IMR-90 (cell line): ENCODE measurements at places on chromosomes 5 and 9.
A peak's percentile ranks its signal among the peaks of the same experiment; 100 is the strongest.

DNA sequence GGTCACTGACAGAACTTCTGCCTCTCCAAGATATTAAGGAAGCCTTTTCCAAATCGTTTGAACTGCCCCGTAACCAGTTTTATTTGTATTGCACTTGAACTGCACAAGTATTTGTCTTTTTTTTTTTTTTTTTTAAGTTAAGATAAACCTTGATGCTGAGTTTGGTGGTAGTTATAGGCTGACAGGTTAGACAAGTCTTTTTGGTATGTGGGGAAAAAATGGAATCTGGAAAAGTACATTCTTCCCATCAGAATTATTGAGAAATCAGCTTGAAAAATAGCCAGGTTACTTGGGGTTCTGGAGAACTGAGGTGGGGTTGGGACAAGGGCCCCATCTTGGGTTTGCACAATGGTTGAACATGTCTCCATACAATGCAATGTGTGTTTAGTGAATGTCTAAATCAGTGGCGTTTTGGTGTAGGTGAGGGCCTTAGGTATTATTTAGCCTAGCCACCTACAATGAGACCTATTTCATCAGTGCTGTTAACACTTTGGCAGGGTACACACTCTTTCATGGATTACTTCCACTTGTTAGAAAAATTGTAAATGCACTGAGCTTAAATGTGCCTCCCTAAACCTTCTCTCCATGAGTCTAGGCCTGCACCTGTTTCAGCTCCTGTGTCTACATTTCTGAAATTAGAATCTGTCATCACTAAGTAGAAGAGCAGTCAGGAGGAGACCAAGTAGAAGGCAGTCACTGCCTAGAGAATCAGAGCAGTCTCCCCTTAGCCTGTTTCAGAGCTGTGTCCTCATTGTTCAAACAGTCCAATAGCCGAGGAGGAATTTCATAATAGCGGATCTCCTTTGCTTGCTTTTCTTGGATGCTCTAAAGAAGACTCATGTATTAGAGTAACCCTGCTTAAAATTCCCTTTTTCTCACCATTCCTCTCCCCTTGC, 140.0 kb upstream of the HMHB1 start:
- no peak for DNase-seq

DNA sequence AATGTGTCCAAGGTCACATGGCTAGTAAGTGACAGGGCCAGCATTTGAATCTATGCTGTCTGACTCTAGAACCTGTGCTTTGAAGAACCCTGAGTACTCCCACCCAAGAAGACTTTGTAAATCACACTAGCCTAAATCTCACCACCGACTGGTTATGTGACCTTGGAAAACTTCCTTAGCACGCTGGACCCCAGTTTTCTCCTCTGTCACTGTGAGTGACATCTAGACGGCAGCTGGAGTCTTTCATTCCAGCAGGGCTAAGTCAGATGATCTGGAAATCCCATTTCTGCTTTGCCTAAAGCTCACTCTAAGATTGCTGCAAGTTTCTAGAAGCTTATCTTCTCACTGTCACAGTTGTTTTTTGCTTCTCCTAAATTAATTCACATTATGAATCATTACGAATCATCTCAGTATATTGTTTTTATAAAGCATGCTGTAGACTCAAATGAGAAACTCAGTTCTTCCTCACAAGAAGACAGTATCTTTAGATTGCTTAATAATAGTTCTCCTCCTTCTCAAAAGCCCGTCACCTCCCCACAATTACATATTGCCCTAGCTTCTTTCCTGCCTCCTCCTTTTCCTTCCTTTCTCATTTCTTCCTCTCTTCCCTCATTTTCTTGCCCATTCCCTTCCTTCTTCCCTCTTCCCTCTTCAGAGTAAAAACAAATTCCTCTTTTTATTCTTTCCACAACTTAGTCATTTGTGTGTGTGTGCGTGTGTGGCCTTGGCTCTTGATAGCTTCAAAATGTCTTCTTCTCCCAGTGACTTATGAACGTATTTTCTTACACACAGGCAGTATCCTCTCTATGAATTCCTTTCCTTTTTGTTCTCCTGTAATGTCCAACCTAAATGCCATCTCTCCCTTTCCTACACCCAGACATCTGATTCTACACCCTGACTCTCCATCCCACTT, 16.8 kb downstream of the ALDOB start:
- DNase-seq = peak; percentile 58

DNA sequence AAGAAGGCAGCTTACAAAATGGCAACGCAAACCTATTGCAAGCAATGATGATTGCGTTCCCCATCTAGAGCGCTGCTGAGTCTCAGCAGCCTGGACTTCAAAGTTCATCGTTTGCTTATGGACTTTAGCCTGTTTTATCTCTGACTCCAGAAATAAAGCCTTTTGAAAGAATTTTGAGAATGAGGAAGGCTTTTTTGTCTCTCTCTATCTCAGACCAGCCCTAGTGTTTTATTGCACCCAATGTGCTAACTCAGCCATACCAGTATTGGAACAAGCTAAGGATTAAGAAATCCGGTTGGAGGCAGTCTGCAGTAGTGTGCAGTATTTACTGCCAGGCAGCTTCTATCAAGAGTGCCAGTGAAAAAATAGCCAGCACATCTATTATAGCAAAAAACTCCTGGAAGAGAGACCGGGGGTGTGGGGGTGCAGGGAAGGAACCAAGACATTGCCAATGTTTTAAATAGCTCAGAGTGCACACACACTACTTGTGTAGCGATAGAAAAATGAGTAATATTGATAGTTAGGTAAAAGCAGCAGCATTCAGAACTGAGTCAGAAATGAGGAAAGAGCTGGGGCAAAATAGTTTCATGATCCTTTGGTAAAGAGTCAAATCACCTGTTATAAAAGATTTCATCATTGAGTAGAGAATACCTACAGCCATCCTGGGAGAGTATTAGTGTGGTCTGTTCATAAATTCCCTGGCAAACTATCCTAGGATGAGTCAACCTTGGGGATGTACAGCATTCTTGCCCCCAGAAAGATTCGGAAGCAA, 219.0 kb downstream of the ZNF608 start:
- peak; percentile 21 for DNase-seq

- no peak for DNase-seq
These were observed 126.3 kb downstream of the ARHGAP26 start for GRCh38 chr5:142896325-142897007.

DNA sequence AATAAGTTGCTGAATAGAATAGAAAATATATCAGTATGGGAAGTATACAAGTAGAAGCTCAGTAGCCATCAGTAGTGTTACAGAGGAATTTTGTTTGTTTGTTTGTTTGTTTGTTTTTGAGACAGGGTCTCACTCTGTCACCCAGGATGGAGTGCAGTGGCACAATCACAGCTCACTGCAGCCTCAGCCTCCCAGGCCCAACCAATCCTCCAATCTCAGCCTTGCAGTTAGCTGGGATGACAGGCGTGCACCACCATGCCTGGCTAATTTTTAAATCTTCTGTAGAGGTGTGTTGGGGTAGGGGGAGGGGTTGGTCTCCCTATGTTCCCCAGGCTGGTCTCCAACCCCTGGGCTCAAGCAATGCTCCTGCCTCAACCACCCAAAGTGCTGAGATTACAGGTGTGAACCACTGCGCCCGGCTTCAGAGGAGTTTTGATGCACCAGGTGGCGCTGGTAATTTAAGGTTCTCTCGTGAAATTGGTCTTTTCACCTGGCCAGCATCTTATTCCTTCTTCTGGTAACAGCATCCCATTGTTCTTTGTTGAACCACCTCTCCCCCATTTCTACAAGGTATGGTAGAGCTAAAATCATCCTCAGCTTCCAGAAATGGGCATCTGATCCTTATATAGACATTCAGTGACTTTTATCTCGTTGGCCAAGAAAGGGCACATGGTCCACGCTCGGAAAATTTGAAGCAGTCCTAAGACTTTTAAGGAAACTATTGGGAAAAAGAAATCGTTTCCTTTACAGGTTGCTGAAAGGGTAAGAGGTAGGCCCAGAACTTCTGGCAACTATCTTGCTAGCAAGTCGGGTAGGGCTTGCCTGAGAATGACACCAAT, 157.1 kb downstream of the ARRDC3 start:
- no peak for DNase-seq

DNA sequence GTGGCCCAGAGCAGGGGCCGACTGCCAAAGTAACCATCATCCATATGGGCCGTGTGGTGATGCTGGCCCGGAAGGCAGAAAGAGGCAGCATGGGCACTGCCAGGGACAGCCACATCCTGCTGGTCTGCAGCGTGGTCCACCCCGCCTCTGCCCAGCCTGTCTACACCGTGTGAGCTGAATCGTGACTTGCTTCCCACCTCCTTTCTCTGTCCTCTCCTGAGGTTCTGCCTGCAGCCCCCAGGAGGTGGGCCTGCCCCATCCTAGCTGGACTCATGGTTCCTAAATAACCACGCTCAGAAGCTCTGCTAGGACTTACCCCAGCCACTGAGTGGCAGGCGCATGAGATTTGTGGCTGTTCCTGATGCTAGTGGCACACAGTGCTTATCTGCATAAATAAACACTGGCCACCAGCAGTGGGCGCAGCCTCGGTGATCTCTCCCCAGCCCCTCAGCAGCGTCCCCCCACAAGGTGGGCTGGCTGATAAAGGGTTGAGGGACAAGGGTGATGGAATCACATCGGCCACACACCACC, 22.6 kb upstream of the SUSD3 start:
- no peak for DNase-seq

GRCh38 chr5:68077349-68077894, 138.1 kb upstream of the PIK3R1 start:
- DNase-seq = no peak

DNA sequence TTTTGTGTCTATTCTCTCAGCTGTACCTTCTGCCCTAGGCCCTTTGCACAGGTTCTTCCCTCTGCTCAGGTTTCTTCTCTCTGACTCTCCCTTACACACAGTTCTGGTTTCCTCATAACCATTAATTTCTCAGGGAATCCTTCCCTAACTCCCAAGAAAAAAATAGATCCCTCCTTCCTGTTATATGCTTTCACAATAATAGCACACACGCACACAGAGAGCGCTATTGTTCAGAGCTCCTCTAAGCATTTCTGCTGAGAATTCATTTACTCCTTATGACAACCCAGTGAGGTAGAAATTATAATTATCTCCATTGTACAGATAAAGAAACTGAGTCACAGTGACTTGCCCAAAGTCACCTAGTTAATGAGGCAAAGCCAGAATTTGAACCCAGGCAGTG, 1.7 kb upstream of the TCOF1 start:
- DNase-seq = no peak

DNA sequence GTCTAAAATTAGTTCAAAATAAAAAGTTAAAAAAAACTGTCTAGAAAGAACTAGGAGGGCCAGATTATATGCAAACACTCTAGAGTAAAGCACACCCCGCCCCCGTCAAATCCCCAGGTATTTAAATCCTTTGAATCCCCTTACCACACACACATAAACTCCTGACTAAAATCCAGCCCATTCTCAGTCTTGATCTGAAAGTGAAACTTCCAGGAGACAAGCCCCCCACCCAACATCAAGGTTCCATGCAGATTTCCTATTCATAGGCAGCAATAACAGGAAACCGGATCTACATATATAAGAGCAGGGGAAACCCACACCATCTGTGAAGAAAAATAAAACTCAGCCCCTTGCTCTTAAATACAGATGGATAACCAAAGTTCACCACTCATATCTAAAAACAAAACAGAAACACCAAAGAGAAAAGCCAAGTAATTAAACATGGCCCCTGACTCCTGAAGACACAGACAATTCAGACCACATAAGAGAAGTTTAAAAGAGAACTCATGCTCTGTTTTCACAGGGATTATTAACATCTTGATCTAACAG, 42.3 kb downstream of the MARCHF3 start:
- DNase-seq = no peak

GRCh38 chr9:91163773-91164471, 197.8 kb downstream of the AUH start:
- no peak for DNase-seq

DNA sequence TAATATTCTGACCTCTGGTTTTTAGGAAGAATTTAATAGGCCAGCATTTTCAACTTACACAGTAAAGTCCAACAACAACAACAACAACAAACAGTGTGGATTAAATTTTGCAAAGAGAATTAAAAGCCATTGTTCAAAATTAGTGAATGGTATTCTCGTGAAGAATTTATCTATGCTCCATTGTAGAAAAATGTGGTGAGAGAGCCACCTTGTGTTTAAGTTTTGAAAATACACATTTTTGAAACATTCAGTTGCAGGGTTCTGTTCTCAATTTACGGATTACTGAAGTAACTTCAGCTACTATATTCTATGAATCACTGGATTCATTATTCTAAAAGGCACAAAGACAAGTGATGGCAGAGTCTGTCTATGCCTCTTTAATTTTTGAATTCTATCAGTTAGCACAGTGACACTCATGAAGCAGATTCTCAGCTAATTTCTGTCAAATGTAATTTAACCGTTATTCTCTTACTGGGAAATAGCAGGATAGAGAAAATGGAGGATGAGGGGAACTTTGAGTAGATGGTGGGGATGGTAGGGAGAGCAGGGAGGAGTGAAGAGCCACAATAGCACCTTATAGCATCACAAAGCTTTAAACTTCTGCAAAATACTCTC, 11.0 kb downstream of the CCDC152 start:
- DNase-seq = peak; percentile 13

DNA sequence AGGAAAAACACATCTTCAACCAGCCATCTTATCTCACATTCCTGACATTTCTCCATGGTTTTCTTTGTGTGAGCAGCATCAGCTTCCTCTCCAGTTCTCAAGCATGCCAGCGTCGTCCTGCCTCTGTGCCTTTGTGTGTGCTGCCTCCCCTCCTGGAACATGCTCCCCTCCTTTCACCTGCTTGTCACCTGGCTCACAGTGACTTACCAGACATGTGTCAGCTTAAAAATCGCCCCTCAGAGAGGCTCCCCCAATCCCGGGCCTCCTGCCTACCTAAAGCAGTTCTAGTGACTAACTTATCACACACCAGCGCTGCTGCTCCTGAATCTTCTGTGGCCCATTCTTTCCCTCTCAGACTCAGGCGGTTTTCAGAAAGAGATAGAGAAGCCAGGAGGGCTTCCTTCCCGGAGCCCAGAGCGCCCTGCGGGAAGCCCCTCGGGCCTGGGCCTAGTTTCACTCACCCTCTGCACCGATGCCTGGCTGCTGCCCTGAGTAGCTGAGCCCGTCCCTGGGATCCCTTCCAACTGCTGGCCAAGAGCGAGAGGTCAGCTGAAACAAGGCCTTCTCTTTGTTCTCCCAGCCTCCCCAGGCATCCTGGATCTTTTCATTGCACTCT, 51.1 kb upstream of the MVB12B start:
- peak; percentile 5 for DNase-seq

DNA sequence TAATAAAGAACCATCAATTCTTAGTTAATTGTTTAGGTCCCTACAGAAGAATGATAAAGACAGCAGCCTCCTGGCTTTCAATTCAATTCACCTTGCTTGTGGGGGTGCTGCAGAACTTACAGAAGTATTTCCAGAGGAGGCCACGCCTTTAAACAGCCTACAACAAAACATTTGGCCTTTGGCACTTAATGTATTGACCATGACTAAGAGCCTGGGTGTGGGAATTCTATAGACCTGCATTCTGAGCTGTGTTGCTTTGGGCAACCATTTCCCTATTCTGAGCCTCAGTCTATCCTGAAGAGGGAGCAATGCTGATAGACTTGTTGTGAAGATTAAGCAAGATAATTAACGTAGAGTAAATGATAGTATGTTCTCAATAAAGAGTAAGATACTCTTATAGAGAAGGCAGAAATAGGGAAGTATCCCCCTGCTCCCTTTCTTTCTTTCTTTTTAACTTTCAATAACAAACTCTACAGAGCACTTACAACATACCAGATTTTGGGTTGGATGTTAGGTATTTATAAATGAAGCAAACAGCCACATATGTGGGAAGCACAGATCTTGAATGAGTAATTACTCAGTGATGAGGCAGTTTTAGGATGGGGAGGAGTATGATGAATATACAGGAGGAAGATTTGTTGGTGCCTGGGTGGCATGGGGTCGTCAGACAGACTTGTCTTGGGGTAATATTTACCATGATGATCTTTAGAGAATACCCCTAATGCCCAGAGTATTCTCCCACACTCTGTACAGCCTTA, 28.4 kb downstream of the PAPPA start:
- peak; percentile 51 for DNase-seq
